NB4 (cell line): ENCODE measurements at places on chromosomes 3 and 15.

DNA sequence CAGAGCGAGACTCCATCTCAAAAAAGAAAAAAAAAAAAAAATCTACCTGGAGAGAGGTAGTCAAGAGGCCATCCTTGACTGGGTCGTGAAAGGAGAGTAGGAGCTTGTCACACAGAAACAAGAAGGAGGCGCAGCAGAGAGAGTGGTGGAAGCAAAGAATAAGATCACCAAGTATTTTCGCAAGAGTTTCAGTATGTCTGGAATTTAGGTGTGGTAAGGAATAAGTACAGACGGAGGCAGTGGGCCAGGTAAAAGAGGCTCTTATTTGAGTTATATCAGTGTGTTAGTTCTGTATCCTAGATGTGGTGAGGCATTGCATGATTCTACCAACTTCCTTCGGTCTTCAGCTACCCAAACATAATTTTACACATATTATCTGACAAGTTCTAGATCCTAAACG lies 14.6 kb upstream of the ATP10A start:
- no peak for DNase-seq

- no peak for DNase-seq
Observed at GRCh38 chr15:76239786-76240185, 71.5 kb downstream of the ETFA start.

DNA sequence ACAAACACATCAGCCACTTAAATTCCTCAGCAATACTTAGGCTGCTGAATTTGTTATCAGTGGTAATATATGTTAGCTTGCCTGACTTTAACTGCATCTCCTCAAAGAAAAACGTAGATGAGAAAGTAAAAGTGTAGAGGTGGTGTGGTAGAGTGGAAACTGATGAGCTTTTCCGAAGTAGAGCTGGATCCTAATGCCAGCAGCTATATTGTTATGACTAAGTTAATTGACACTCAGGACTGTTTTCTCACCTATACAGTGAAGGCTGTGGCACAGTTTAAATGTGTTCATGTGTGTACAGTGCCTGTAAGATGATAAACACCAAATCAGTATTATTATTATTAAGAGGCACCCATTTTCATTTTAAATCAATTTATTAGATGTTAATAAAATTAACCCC lies 174.9 kb downstream of the TNIK start:
- no peak for DNase-seq

DNA sequence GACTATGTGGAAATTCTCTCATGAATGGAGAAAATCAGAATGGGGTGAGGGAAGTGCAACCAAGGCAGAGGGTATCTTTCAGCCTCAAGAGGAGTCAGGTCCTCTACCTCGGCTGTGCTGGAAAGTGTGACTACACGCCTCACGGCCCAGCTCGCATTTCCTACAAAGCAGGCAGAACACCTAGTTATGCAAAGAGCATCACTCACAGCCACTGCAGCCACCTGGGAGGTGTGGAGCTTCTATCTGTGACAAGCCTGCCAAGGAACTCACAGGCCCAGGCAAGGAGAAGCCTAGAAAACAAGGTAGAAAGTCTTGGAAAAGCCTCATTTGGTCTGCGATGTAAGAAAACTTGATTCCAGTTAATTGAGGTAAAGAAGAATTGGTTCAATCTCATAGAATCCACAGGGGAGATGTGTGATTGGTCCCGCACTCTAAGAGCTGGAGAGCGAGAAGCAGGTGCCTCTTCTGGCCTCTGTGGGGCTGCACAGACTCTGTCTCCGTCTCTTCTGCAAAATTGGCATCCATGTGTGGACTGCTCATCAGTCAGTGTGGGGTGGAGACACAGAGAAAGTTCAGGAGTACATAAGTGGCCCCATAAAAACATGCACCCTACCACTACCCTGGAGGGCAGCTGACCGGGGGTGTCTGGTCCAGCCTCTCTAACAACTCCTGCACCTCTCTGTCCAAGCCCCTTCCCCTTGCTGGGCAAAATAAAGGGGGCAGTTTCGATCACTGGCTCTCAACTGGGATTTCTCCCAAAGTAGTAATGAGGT lies 76.8 kb downstream of the TAMM41 start:
- DNase-seq, result no peak

- DNase-seq, result no peak
Observed at GRCh38 chr3:189109145-189109544, 62.6 kb upstream of the TPRG1 start.

GRCh38 chr3:31343075-31343474 lies 189.7 kb upstream of the STT3B start:
- no peak for DNase-seq

- no peak for DNase-seq
Observed at GRCh38 chr3:21059404-21059803, 691.6 kb downstream of the ZNF385D start.

DNA sequence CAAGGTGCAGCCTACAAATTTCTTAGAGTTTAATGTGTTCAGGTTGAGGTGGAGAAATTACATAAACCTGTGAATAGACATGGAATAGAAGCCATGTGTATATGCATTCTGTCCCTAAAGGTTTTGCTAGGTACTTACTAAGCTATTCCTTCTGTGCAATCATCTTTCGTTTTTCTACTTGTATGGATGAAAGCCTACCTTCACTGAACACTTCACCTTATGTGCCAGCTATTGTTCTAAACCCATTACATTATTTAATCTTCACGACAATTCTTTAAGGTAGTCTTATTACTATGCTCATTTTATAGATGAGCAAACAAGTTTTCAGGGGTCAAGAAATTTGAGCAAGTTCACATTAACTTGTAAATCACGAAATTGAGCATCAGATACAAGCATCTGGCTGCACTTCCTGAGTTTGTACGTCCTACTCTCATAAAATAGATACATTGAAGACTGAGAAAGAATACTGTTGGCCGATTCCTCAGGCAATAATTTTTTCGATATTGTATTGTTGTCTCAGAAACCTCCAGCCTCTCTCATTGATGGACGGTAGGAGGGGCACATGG lies 635 bp upstream of the RCN2 start:
- DNase-seq, result no peak

DNA sequence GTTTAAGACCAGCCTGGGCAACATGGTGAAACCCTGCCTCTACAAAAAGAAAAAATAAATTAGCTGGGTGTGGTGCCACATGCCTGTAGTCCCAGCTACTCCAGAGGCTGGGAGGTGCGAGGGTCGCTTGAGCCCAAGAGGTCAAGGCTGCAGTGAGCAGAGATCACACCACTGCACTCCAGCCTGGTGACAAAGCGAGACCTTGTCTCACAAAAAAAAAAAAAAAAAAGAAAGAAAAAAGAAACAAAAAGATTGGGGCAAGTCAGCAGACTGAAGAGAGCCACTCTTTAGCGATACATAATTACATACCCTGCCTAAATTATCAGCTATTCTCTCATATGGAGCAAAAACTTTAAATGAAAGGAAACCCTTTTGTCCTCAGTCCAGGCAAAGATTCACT lies 53.6 kb upstream of the MAP3K13 start:
- no peak for DNase-seq

DNA sequence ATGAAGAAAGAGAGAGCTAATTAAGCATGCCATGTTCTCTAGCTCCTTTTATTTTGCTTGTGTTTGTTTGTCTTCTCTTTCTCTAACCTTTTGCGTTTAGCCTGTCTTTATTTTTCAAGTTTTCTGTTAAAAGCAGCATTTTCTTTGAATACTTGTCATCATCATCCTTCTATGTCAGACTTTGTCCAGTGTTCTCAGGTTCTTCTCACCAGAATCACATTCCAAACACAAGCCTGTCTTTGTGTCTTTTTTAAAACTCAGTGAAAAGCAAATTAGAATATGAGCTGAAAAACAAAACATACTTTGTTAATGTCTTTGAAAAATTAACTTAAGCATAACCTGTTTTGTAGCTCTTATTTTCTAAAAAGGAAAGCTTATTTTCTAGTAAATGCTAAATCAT lies 62.4 kb downstream of the LEKR1 start:
- DNase-seq, result no peak

GRCh38 chr3:144244662-144245061 lies 273.0 kb downstream of the DIPK2A start:
- peak; percentile 3 for DNase-seq

DNA sequence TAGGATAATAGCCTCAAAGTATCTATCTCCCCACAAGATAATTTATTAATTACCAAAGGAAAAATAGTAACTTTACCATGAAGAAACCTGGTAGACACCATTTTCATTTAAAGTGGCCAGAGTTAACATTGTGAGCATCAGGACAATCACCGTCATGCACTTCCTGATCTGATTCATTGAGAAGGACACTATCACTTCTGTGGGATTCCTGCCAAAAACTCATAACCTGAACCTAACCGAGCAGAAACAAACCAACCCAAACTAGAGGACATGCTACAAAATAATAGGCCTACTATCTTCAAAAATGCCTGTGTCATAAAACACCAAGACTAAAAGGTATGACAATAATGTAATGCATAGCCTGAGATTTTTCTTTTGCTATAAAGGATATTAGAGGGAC lies 39.0 kb downstream of the FSIP1 start:
- DNase-seq, result no peak

GRCh38 chr3:24589931-24590880 lies 95.6 kb upstream of the THRB start:
- no peak for DNase-seq

GRCh38 chr15:99385005-99385669 lies 133.9 kb downstream of the LRRC28 start:
- DNase-seq, result peak; percentile 25

DNA sequence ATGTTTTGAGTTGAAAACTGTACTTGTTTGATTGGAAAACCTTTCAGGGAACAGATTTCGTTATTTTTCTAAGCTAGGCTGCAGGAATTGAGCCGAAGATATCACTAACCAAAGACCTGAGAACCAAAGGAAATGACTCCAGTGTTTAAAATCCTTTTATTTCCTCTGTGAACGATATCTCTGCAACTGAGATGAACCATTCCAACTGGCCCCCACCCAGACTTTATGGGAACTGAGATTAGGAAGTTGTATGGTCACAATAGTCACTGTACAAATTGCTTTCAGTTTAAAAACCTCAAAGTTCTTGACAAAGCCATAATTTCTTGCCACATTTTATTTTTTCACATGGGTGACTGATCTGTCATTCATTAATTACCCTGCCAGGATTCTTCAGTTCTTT lies 232.4 kb downstream of the RBMS3 start:
- no peak for DNase-seq

DNA sequence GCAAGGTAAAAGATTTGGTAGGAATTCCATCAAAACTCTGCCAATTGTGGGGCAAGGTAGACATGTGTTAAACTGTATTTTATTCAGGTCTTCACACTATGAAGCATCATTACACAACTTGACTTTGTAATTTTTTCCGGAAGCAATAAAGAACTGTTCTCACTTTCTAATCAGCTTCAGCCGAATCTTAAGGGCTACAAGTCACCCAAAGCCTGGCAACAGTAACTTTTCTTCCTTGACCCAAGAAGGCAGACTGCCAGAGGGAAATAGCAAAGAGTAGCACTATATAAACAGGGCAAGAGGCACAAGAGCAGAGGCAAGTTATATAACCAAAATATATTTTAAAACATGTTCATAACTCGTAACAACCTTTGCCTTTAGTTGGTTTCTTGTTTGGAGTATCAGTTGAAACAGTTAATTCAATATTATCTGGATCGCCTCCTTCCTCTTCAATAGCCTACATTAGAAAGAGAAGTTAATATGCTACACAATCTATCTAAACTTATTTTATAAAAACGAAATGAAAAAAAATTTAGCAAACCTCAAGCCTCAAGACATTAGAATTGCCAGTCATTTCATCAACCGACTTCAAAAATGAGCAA lies 1.4 kb downstream of the SLTM start:
- DNase-seq, result peak; percentile 82

DNA sequence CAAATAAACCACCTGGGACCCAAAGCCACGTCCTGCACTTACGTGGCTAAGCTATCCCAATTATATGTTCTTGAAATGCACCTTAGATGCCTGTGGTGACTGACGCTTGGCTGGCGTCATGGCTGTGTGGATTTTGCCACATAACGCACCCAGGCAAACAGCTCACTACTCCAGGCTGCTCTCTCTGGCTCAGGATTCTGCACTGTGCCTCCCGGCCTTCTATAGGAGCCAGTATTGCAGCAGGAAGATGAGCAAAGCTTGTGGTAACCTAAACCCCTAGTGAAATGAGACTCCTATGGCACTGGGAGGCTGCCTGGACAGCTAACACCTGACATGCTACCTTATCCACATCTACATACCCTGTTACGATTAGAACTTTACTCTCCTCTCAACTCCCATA lies 179.3 kb downstream of the THRB start:
- DNase-seq, result no peak

- no peak for DNase-seq
Observed at GRCh38 chr15:29129926-29130325, 139.7 kb downstream of the NSMCE3 start.

- DNase-seq, result no peak
Observed at GRCh38 chr15:32918547-32918946, 200.7 kb downstream of the GREM1 start.

DNA sequence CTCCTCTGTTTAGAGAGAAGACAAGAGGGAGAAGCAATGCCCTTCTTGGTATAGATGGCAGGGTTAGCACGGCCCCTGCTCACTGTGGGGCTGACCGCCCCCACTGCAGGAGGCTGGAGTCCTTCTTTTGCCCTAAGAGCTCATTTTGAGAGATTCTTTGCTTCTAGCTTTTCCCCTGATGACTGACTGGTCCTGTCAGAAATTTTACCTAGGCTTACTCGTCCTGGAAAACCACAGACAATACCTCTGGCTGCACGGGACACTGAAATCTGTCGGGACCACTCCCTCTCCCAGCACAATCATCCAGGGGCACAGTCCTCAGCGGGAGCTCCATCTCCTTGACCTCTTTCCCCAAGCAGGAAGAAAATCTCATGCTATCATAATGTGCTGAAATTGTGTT lies 143.0 kb upstream of the RGMA start:
- DNase-seq, result no peak

GRCh38 chr15:70528270-70528706 lies 235.1 kb downstream of the UACA start:
- peak; percentile 89 for DNase-seq

GRCh38 chr15:52427804-52428203 lies 100.9 kb downstream of the MYO5A start:
- peak; percentile 31 for DNase-seq

DNA sequence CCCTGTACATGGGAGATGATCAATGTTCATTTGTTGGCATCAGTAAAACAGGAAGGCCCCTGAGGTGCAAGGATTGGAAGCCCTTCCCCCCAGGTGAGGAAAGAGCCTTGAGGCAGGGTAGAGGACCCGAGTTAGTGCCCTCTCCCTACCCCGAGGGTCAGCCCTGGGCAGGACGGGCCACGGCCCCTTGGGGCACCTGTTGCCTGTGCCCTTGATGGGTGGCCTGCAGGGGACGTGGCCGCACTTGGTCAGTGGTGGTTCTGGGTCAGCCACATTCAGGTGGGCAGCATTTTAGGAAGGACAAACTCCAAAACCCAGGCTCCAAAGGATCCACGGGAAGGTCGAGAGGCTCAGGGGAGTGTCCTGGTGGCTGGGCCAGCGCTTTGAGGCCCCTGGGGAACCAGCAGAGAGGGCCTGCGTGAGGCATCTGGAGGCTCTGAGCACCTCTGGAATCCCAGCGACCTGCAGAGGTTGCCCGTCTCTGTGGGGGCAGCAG lies 15.8 kb upstream of the RPUSD3 start:
- no peak for DNase-seq

GRCh38 chr3:45848392-45848791 lies 6.5 kb upstream of the LZTFL1 start:
- DNase-seq, result no peak
